Inflammatory macrophage (primary cell): ENCODE measurements at places on chromosomes 12 and 14.

GRCh38 chr12:40864891-40865290 is 172.7 kb downstream of the CNTN1 start:
- DNase-seq, result no peak

DNA sequence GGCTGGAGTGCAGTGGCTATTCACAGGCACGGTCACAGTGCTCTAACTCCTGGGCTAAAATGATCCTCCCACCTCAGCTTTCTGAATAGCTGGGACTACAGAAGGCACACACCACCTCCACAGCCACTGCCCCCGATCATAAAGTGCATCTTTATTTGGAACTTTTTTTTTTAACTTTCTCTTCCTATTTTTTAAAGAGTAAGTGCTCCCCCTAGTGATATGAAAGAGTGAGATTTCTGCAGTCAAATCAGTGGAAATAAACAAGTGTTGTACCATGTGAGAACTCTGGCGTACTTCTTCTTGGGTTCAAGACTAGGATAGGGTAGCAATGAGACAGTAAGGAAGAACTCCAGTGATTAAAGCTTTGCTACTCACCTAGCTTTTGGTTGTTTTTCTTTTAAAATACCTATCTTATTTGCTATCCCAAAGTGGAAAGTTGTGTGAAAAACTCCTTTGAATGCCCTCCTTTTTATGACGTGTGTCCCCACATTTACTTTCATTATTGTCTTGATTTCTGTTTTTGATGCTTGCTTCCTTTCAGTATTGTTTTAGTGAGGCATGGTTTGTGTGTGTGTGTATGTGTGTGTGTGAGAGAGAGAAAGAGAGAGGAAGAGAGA is 6.6 kb downstream of the PPP4R4 start:
- peak; percentile 45 for DNase-seq

- no peak for DNase-seq
These were observed 32.8 kb downstream of the KCTD10 start for GRCh38 chr12:109444259-109444658.

DNA sequence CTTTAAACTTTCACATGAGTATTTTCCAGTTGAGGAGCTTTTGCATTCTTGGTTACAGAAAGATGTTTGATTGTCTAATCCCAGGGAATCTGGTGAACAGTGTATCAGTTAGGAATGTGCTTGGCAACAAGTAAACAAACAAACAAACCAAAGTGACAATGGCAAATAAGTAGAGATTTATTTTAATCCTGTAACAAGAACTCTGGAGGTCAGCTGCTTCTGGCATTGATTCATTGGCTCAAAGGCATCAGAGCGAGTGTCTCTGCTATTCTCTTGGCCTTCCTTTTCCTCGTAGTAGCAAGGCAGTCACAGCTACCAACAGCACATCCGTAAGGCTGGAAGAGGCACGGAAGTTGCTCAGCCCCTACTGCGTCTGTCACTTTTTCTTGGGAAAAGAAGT is 37.2 kb downstream of the CRADD start:
- DNase-seq, result no peak

- peak; percentile 50 for DNase-seq
These were observed 53.4 kb downstream of the RCOR1 start for GRCh38 chr14:102645746-102646440.

GRCh38 chr12:125129591-125130255 is 64.5 kb downstream of the AACS start:
- DNase-seq, result no peak

DNA sequence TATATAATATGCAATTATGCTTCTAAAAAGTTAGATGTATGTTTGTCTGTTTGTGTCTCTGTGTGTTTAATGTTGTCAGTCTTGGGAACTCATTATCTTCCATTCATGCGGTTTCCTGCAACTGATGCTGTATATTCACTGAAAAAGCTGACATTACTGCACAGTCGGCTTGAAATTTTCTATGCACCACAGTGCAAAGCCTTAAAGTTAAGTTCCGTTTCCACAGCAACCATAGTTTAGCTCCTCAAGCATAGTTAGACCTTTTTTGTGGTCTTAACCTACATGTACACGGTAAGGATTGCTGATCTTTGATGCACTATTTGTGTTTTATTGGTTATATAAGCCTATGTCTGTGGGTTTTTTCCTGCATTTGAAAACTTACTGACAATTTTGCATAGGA is 309.4 kb downstream of the KCNC2 start:
- no peak for DNase-seq

DNA sequence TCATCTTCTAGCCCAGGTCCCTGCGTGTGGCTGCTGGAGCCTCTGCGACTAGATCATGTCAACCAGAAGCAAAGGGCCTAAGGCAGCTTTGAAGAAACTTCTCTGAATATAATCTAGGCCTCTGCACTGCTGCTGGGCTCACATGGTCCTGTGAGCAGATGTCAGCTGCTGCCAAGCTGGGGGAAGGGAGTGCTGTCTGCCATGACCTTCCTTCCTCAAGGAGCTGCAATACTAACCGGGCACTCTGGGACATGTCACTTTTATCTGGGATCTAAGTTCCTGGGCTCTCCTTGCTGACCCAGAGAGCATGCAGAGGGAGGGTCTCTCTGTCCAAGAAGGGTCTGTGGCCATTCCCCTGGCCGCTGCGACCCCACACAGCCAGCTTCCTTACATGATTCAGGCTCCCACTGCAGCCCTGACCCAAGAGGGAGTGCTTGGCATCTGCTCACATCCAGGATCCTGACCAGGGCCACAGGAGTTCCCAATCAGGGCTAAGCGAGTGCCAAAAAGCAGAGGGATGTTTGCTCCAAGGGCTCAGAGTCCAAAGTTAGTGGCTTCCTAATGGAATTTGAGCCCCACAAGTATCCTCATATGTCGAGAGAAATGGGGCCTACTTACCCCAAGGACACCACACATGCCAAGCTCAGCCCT is 74.0 kb downstream of the PLEKHG3 start:
- DNase-seq, result no peak
